ENCODE measurements at places on chromosomes 13 and 19. TPM values are rescaled to one million over a fixed set of nuclear protein-coding genes. Genes with fewer than 3 reads are reported as not detected.

DNA sequence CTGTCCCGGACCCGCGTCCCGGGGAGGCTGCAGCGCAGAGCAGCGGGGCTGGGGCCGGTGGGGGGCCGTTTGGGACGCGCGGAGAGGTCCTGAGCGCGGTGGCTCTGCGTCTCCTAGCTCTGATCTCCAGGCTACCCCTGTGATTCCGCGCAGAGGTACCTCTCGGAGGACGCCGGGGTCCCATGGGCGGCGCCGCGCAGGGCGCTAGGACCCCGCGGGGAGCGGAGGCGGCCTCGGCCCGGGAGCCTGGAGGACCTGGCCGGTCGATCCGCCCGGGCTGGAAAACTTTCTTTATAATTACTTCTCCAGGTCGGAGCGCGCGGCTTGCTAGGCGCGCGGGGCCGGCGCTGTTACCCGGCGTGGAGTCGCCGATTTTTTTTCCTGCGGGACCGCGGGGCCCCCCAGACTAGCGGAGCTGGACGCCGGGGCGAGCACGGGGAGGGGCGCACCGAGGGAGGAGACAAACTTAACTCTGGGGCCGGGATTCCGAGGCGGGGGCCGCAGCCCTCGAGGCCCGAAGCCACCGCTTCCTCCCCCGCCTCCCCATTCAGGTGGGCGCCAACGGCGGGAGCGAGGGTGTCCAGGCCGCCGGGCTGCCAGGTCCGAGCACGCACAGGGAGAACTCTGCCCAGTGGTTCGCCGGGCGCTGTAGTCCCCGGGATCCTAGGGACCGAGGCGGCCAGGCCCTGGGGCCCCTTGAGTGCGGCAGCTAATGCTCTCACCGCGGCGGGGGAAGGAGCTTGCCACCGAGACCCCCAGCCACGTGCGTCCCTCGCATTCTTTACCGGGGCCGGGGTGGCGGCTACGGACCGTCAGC, 848 bp upstream of the CEBPA start:
- peak; percentile 90 for DNase-seq

DNA sequence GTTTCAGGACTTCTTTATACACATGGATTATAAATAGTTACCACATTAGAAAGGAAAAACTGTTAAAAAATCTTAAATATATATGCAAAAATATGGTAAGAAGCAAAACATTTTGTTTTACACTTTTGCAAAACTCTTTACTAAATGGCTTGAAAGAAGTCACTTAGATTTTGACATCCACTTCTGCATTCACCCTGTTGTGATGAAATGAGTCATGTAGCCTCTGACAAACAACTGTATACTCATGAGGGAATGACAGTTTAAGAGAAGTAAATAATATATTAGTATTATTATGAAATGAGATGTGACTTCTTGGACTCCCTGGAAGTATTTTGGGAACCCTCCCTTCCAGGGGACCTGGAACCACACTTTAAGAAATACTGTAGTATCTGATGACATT, 275.6 kb downstream of the DACH1 start:
- DNase-seq, result no peak

DNA sequence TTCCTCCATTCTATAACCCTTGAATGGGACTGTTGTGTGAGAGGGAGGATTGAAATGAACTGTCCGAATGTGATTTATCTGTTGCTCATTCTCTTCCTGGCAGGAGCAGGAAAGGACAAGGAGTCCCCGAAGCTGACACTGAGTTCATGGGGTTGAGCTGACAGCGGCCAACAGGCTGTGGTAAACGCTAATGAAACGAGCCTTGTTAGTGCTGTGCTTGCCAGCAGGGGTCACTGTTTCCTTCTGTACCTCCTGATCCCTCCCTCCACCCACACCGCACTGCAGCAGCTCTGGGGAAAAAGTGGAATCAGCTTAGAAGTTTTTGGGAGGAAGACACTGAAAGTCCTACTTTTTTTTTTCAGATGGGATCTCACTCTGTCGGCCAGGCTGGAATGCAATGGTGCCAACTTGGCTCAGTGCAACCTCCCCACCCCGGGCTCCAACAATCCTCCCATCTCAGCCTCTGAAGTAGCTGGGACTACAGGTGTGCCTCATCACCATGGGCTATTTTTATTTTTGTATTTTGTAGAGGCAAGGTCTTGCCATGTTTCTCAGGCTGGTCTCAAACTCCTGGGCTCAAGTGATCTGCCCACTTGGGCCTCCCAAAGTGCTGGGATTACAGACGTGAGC, 6.7 kb upstream of the ZNF761 start:
- peak; percentile 79 for DNase-seq

Gene LILRA1
- polyA plus RNA-seq, result 0.43 TPM

Gene LRRC8E
- 0.18 TPM for polyA plus RNA-seq

Gene SYNE4
- polyA plus RNA-seq, result 0.48 TPM

Data from muscle of leg (tissue), 16 donors.